ENCODE measurements at places on chromosomes 7 and 10. TPM values are rescaled to one million over a fixed set of nuclear protein-coding genes. Genes with fewer than 3 reads are reported as not detected.

Gene GRM8
- total RNA-seq, result not detected

Gene PRPS1L1
- total RNA-seq, result not detected

Gene CHN2
- 7.2 TPM for total RNA-seq

Gene CFAP43
- 0.25 TPM for total RNA-seq

Gene PPP1R17
- total RNA-seq, result not detected

Gene SAMD9
- total RNA-seq, result 66.5 TPM

Gene A1CF
- not detected for total RNA-seq

Gene LDB3
- not detected for total RNA-seq

Gene GRM3
- total RNA-seq, result not detected

Gene SPDYE11
- not detected for total RNA-seq

Gene ZNF239
- total RNA-seq, result 2.1 TPM

Gene NUTM2B
- 1.8 TPM for total RNA-seq

DNA sequence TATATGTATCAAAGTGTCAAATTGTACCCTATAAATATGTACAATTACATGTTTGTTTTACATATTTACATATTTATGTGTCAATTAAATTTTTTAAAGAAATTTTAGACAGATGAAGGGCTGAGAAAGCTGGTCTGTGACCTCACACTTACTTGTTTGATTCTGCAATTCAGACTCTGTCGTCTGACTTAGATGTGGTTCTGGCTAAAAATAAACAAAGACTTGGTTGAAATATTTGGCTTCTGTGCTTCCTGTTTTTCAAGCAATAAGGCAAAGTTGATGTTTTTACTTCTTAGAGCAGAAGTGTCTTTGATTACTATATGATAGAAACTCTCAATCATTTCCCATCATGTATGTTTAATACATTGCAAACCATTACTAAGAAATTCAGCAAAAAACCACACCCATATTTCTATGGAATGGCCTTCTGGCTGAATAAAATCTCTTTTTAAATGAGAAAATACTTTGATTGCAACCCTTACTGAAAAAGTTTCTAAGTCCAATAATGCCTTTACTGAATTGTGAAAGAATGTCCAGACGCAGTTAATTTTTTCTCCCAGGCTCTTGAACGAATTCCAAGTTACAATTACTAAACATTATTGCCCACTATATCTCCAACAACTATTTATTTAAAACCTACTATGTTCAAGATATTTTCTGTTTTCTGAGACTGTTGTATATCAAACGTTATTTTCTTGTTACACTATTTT lies 59.5 kb upstream of the PRKG1 start:
- H3K36me3 ChIP-seq, result no peaks in the 10 kb centered on the region
- H3K4me1 ChIP-seq, result no peaks in the 10 kb centered on the region
- H3K27me3 ChIP-seq, result no peaks in the 10 kb centered on the region
- no peak for DNase-seq

DNA sequence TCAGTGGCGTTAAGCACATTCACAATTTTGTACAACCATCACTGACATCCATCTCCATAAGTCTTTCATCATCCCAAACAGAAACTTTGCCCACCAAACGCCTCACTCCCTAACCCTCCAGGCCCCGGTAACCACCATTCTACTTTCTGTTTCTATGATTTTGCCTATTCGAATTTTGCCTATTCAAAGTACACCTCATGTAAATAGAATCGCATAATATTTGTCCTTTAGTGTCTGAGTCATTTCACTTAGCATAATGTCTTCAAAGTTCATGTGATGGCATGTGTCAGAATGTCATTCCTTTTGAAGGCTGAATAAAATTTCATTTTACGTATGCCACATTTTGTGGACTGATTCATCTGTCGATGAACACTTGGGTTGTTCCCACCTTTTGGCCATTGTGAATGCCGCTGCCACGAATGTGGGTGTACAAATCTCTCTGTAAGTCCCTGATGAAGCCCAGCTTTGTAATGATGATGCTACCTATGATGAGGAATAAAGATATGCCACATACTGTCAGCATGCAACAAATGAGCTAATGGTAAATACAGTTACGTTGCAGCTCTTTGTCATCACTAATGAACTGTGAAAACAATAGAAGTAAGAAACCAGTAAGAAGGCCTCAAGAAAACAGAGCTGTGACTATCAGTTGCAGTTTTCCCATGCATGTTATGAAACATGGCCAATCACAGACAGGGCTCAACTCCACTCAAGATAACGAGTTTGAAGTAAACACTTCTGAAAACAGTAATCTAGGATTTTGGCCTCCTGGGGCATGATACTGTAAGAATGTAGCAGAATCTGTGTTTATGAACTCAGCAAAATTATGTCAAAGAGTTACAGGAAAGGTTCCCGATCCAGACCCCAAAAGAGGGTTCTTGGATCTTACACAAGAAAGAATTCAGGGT lies 120.0 kb downstream of the ADAM12 start:
- H3K27ac ChIP-seq, result no peak overlapping the region
- H3K4me1 ChIP-seq, result no peaks in the 10 kb centered on the region
- no peak overlapping the region for H3K4me3 ChIP-seq
- H3K27me3 ChIP-seq, result no peaks in the 10 kb centered on the region
- DNase-seq, result no peak
- H3K36me3 ChIP-seq, result no peaks in the 10 kb centered on the region

GRCh38 chr10:97664282-97664850 lies 22.7 kb downstream of the AVPI1 start:
- H3K27me3 ChIP-seq, result no peaks in the 10 kb centered on the region
- H3K27ac ChIP-seq, result no peak overlapping the region
- H3K36me3 ChIP-seq, result peaks cover 8% of the 10 kb centered on the region
- no peak overlapping the region for H3K4me3 ChIP-seq

DNA sequence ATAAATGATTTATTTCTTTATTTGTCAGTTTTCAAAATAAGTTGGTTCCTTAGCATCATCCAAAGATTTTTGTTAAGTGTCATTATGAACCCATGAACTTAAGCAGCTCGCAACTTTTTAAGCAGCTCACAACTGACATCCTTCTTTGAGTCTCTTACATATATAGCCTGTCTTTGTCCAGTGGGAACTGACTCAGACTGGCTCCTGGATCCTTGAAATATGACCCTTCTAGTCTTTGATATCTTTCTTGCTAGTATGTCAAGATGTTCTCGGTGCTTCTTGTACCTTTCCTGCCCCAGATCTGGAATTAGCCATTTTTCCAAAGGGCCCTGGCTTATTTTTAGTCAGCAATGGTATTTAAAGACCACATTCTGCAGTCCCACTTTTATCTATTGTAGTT lies 53.9 kb upstream of the ARID5B start:
- no peak overlapping the region for H3K27ac ChIP-seq
- DNase-seq, result no peak
- no peaks in the 10 kb centered on the region for H3K36me3 ChIP-seq
- H3K4me3 ChIP-seq, result no peak overlapping the region
- peaks cover 6% of the 10 kb centered on the region for H3K4me1 ChIP-seq
- H3K27me3 ChIP-seq, result peaks cover 2% of the 10 kb centered on the region

DNA sequence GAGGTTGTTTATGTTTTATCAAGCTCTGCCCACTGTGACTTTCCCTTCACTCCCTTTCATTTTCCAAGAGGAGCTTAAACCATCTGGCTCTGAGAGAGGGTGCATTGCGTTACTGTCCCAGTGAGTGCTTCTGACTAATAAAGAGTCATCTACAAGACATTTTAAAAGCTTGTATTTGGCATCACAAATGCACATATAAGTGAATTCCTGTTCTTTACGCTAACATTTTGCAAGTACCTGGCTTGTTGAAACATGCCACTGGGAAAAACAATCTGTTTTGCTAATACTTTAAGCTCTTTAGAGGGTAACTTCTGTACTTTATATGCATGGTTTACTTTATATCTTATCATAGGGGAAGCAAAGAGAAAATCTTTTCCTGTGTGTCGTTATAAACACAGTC lies 534.6 kb upstream of the POM121L12 start:
- no peaks in the 10 kb centered on the region for H3K4me1 ChIP-seq
- H3K4me3 ChIP-seq, result no peak overlapping the region
- no peaks in the 10 kb centered on the region for H3K27me3 ChIP-seq
- no peaks in the 10 kb centered on the region for H3K36me3 ChIP-seq
- H3K27ac ChIP-seq, result no peak overlapping the region

DNA sequence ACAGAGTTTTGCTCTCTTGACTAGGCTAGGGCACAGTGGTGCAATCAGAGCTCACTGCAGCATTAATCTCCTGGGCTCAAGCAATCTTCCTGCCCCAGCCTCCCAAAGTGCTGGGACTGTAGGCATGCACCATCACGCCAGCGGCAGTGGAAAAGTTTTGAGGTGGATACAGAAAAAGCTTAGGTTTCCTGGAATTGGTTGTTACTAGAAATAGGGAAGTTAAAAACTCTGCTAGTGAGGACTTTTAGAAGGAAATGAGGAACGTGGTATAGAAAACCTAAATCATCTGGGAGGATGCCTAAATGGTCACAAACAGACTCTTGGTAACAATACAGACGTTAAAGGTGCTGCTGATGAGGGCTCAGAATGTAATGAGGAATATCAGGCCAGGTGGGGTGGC lies 10.9 kb upstream of the SNX8 start:
- no peak overlapping the region for H3K27ac ChIP-seq
- H3K4me1 ChIP-seq, result peaks cover 4% of the 10 kb centered on the region

DNA sequence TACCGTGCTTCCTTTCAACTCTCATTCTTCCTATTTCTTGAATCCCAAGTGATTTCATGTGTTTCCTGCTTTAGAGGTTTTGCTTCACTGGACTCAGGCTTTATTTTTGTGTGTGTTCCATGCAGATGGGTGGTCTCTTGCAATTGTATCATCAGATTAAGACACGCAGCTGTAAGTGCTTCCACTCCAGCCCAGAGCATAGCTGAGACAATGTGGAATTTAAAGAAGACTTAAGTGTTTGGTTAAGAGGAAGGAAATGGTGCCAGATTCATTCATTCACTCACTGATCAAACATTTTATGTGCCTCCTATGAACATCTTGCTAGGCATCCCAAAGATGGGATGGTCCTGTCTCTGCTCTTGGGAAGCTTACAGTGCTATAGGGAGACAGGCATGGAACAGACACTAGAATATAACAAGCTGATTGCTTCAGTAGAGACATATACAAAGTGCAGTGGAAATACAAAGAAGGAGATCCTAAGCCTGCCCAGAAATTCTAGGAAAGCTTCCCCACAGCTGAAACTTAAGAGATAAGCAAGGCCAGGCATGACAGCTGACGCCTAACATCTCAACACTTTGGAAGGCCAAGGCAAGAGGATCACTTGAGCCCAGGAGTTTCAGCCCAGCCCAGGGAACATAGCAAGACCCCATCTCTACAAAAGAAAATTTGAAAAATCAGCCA lies 46.1 kb upstream of the LRRC17 start:
- no peak for DNase-seq
- H3K4me3 ChIP-seq, result no peak overlapping the region
- H3K27ac ChIP-seq, result no peak overlapping the region
- no peaks in the 10 kb centered on the region for H3K4me1 ChIP-seq
- peaks cover 5% of the 10 kb centered on the region for H3K27me3 ChIP-seq
